ENCODE measurements at places on chromosomes 7 and 10.

GRCh38 chr7:47218378-47219176 lies 363.3 kb downstream of the TNS3 start:
- DNase-seq, result no peak

- no peak for DNase-seq
These were observed 130.5 kb downstream of the LHPP start for GRCh38 chr10:124592101-124592500.

GRCh38 chr10:4733843-4734224 lies 92.2 kb upstream of the AKR1E2 start:
- DNase-seq, result no peak

GRCh38 chr7:135169141-135169963 lies 1.2 kb downstream of the CYREN start:
- peak; percentile 58 for DNase-seq

Measured in stimulated activated CD4-positive, alpha-beta T cell treated with anti-CD3 and anti-CD28 coated beads, Interleukin-2, amount 100 ng/mL, for 48 hours (primary cell).